ENCODE measurements at places on chromosomes 16 and 17.
A peak's percentile ranks its signal among the peaks of the same experiment; 100 is the strongest.

DNA sequence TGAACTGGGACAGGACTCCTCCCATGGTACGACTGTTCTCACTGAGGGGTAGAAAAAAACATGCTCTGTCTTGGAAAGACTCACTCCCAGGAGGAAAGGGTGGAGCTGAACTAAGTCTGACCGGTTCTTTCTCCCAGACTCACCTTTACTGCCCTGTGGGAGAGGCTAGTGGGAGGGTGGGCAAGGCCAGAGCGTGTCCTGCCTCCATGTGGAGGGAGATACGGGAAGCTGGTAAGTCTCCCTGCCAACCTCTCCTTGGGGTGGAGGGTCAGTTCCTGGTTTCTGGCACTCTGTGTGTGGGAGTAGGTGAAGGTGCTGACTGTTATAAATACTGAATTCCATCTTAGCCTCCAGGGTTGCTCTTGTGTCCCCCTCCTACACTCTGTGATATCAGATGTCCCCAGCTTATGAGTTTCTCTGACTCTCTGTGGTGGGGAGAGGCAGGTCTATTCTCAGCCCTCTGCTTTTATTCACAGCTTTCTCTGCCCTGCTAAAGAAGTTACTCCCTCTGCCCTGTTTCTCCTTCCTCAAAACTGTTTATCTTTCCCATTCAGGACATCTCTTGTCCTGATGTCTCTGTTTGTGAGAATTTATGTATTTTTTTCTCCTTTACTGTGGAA, 26.9 kb upstream of the FAM20A start:
- DNase-seq: no peak

DNA sequence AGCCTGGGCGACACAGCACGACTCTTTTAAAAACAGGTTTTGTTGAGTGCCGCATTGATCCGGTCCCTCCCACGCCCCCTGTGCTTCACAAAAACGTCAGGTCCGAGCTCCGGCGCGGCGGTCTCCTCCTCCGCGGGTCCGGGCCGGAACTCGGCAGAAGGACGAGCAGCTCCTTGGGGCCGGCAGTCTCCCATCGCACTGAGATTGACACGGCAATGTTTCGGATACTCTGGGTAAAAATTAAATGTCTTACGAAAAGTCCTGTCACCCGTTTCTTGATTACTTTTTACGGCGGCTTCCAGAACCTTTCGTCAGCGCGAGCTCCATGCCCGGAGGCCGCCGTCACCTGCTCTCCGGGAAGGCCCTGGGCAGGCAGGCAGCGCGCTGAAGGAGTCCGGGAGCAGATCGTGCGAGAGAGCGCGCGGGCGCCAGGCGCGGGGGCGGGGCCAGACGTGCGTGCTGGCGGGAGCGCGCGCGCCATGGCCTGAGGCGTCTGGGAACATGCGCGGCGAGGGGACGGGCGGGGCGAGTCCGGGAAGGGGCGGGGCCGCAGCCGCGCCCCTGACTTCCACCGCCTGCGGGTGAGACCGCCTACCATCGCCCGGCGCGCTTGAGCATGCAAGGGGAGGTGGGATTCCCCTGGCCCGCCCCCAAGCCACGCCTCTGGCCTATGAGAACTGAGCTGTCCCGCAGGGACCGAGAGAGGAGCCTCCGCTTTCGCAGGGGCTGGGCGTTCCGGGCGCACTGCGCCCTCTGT, 11.7 kb upstream of the SRL start:
- peak; percentile 98 for DNase-seq

DNA sequence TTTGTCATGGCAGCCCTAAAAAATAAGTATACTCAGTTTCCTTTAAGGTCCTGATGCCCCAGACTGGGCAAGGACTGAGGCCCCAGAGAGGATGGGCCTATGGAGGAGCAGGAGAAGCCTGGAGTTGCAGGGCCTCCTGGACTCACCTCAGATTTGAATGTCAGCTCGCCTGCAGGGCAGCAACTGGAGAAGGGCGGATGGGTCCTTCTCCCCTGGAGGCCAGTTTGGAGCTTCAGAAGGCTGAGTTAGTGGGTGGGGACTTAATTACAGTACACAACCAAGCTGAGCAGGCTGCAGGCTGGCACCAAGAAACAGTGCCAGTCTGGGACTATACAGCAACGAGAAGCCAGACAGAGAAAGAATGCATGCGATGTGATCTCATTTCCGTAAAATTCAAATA, 6.2 kb downstream of the PIRT start:
- no peak for DNase-seq

DNA sequence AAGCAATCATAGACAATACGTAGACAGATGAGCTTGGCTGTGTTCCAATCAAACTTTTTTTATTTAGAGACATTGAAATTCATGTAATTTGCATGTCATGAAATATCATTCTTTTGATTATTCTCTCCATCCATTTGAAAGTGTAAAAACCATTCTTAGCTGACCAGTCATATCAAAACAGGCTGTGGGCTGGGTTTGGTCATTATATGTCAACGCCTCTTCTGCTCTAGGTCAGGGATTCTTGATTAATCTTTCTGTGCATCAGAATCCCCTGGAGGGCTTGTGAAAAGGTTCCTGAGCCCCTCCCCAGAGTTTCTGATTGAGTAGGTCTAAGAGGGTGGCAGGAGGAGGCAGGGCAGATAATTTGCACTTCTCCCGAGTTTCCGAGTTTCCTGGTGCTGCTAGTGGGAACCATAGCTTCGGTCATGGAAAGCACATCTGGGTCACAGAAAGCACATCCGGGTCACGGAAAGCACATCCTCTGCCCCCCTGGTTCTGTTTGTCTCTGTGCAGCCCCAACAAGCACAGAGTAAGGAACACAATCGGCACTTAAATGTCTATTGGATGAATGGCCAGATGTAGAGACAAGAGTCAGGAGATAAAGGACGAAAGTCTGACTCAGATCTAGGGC, 16.4 kb downstream of the PIMREG start:
- DNase-seq: no peak

GRCh38 chr16:68179855-68180254, 56.1 kb downstream of the ESRP2 start:
- no peak for DNase-seq

GRCh38 chr16:27267037-27267677, 1.4 kb downstream of the NSMCE1 start:
- DNase-seq: no peak

DNA sequence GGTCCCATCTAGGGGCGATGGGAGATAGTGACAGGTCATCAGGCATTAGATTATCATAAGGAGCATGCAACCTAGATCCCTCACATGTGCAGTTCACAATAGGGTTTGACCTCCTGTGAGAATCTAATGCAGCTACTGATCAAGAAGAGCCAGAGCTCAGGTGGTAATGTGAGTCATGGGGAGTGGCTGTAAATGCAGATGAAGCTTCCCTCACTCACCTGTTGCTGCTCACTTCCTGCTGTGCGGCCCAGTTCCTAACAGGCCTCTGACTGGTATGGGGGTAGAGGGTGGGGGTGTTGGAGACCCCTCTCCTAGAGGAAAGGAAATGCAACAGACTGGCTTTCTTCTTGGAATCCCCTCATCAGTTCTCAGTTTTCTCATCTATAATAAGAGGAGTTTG, 131.4 kb downstream of the CA10 start:
- no peak for DNase-seq

DNA sequence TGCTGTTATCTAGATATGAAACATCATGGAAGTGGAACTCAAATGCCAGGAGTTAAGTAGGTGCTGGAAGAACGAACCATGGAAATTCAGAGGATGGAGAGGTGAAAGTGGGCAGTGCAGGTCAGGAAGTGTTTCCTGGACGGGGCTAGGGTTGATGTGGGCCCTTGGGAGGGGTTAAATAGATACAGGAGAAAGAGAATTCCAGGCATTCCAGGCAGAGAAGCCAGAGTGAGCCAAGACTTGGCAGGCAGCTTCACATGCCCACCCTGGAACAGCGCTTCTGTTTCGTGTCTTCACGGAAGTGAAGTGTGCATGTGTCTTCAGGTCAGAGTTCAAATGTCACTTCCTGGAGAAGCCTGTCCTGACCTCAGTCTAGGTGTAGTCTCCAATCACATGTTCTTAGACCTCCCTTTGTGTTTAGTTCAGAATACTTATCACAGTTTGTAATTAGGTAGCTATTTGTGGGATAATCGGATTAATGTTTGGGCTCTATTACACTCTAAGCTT, 41.3 kb downstream of the GP2 start:
- no peak for DNase-seq

- no peak for DNase-seq
These were observed 6.7 kb downstream of the BAHCC1 start for GRCh38 chr17:81401723-81402529.

DNA sequence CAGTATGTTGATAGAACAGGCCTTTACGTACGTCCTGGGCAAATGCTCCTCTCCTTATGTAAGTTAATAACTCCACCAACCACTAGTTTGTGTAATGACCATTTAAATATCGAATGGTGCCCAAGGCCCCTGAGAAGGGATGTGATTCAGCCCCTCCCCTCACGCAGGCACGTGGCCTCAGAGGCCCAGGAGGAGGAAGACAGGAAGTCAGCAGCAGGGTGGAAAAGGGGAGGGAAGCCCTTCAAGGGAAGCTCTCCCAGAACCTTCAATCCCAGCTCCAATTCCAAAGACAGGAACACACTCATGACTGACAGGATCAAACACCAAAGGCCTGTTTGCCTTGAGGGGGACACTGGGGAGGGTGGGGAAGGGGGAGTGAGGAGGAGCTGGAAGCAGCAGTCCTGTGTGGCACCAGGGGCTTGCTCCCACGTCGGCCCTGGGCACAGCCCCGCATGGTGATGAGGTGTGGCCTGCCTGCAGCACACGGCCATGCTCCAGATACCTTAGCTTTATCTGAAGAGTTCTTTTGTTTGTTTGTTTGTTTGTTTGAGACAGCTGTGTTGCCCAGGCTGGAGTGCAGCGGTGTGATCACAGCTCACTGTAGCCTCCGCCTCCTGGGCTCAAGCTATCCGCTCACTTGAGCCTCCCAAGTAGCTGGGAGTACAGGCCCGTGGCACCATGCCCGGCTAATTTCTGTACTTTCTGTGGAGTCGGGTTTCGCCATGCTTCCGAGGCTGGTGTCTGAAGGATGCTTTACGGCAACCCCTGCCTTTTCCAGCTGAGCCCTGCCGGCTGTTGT, 105.0 kb downstream of the ZNF778 start:
- no peak for DNase-seq

GRCh38 chr17:41813152-41813680, 412 bp downstream of the FKBP10 start:
- no peak for DNase-seq

GRCh38 chr17:19539841-19540311, 6.2 kb downstream of the SLC47A1 start:
- DNase-seq: no peak

- no peak for DNase-seq
These were observed 88.3 kb upstream of the GSE1 start for GRCh38 chr16:85524630-85525419.

GRCh38 chr17:4082136-4082924, 60.5 kb downstream of the ZZEF1 start:
- DNase-seq: no peak

DNA sequence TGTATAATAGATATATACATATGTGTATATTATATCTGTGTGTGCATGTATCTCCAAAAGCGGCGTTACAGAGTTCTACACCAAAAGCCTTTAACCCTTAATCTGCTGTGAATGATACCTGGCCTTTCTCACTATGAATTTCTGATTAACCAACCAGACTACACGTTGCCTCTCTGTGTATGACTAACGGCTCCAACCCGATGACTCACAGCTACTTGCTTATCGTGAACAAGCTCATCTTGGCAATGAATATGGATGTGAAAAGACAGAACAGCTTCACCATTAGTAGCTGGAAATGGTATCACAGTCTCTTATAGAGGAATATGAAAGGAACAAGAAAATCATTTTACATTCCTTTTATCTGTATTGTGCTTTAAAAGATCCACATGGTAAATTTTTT, 23.8 kb upstream of the ARHGAP44 start:
- no peak for DNase-seq

GRCh38 chr17:69466451-69466850, 52.0 kb downstream of the MAP2K6 start:
- DNase-seq: no peak

DNA sequence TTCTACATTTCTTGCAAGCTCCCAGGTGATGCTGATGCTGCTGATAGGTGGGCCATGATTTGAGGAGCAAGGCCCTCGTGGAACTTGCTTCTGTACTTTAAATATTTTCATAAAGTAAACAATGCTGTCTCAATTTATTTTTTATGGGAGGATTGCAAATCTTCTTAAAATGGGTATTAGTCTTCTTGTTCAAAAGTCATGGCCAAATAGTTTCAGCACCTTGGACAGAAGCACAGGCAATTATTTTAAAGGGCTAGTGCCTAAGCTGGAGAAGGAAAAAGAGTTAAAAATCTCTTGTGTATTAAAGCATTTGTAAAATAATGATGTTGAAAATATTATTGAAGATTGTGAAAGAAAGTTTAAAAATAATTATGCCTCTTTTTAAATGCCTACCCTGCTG, 50.5 kb downstream of the GPR139 start:
- no peak for DNase-seq

DNA sequence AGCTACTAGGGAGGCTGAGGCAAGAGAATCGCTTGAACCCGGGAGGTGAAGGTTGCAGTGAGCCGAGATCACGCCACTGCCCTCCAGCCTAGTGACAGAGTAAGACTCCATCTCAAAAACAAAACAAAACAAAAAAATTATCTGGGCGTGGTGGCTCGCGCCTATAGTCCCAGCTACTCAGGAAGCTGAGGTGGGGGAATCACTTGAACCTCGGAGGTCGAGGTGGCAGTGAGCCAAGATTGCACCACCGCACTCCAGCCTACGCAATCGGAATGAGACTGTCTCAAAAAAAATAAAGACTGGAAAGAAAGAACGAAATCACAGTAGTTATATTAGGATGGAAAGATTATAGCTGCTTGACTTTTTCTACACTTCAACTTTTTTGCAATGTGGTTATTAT, 18.9 kb downstream of the COG1 start:
- DNase-seq: no peak

GRCh38 chr16:71610936-71611871, 14.8 kb upstream of the MARVELD3 start:
- DNase-seq: peak; percentile 68

DNA sequence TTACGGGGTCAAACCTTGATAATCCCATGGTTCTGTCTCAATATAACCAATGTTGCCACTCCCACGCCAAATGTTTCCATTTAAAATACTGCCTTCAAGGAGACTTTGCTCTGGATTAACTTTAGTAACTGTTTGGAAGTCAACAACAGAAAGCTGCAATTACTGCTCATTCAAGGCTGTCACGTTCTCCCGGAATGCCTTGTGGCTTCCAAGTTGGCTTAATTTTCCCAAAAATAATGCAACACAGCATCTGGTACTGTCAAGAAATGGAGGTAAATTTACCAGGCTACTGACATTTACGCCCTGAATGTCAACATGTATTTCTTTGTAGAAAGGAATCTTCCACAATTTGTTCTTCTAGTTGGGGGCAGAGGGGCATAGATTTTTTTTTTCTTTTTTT, 38.2 kb downstream of the GPRC5B start:
- no peak for DNase-seq

- DNase-seq: no peak
These were observed 75.1 kb downstream of the FOXL1 start for GRCh38 chr16:86653285-86654006.

DNA sequence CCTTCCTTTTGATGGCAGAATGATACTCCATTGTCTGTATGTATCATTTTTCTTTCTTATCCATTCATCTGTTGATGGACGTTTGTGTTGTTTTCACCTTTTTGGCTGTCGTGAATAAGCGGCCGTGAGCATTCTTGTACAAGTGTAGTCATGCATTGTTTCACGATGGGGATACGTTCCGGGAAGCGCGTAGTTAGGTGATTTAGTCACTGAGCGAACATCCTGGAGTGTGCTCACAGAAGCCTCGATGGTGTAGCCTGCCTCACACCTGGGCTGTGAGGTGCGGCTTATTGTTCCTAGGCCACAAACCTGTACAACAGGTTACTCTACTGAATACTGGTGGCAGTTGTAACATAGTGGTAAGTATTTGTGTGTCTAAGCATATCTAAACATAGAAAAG, 136.5 kb downstream of the CMIP start:
- DNase-seq: no peak

- no peak for DNase-seq
These were observed 22.5 kb downstream of the DNAI2 start for GRCh38 chr17:74296548-74296936.

All from activated T-cell treated with anti-CD3 and anti-CD28 coated beads for 4 hours (primary cell).